ENCODE measurements at places on chromosomes 12 and 14. TPM values are rescaled to one million over a fixed set of nuclear protein-coding genes. Genes with fewer than 3 reads are reported as not detected.

Gene TMTC1
- 127 TPM for total RNA-seq

Gene MPHOSPH9
- total RNA-seq, result 51.8 TPM

Gene SDSL
- 8.8 TPM for total RNA-seq

Gene NELL2
- total RNA-seq, result not detected

Gene EIF2S3B
- total RNA-seq, result 4.0 TPM

Gene KRT6A
- total RNA-seq, result not detected

Gene KRT83
- not detected for total RNA-seq

Gene IAPP
- not detected for total RNA-seq

Gene NXPH4
- 5.2 TPM for total RNA-seq

Gene MYH6
- not detected for total RNA-seq

Gene NRL
- total RNA-seq, result 1.4 TPM

Gene FOXN4
- not detected for total RNA-seq

Gene OR6C2
- total RNA-seq, result not detected

Gene RASAL1
- total RNA-seq, result not detected

Gene FGF23
- not detected for total RNA-seq

Gene PDE6H
- not detected for total RNA-seq

Gene MANSC4
- not detected for total RNA-seq

Gene TOMM20L
- total RNA-seq, result not detected

Gene DTX1
- total RNA-seq, result not detected

Gene SPIC
- not detected for total RNA-seq

Gene IFNG-AS1
- total RNA-seq, result 0.86 TPM

Gene GARIN6
- not detected for total RNA-seq

Gene KLHL33
- 0.13 TPM for total RNA-seq

Gene MANSC1
- total RNA-seq, result 16.2 TPM

Gene A2M
- 6.5 TPM for total RNA-seq

Gene IPO8
- 43.8 TPM for total RNA-seq

Gene LRTM2
- not detected for total RNA-seq

Gene TAS2R42
- not detected for total RNA-seq

Gene MYO1H
- not detected for total RNA-seq

Gene MMP17
- total RNA-seq, result 1.3 TPM

Gene LRRC9
- not detected for total RNA-seq

Gene SYCP3
- total RNA-seq, result 0.52 TPM

Gene KLRG1
- total RNA-seq, result 0.22 TPM

Gene PNMA1
- total RNA-seq, result 35.3 TPM

Gene BEGAIN
- total RNA-seq, result 6.8 TPM

Gene SMIM41
- total RNA-seq, result 0.39 TPM
